ENCODE measurements at places on chromosomes 16 and 17.

DNA sequence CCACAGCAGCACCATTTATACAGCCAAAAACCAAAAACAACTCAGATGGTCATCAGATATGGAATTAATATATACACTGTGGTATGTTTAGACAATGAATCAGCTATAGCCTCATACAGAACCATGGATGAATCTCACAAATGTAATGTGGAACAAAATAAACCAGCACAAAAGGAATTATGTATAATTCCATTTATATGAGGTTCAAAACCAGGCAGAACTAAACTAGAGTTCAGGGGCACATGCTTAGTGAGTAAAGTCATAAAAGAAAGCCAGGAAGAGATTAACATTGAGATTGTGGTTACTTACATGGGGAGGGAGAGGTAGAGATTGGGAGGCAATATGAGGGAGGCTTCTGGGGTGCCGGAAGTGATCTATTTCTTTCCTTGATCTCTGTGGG is 231.1 kb downstream of the COPRS start:
- no peak for DNase-seq

GRCh38 chr16:85678821-85679220 is 9.9 kb downstream of the GINS2 start:
- no peak for DNase-seq

GRCh38 chr16:74100395-74101326 is 196.0 kb upstream of the PSMD7 start:
- no peak for DNase-seq

- DNase-seq = no peak
These were observed 66.1 kb downstream of the MYO18A start for GRCh38 chr17:29114141-29114540.

DNA sequence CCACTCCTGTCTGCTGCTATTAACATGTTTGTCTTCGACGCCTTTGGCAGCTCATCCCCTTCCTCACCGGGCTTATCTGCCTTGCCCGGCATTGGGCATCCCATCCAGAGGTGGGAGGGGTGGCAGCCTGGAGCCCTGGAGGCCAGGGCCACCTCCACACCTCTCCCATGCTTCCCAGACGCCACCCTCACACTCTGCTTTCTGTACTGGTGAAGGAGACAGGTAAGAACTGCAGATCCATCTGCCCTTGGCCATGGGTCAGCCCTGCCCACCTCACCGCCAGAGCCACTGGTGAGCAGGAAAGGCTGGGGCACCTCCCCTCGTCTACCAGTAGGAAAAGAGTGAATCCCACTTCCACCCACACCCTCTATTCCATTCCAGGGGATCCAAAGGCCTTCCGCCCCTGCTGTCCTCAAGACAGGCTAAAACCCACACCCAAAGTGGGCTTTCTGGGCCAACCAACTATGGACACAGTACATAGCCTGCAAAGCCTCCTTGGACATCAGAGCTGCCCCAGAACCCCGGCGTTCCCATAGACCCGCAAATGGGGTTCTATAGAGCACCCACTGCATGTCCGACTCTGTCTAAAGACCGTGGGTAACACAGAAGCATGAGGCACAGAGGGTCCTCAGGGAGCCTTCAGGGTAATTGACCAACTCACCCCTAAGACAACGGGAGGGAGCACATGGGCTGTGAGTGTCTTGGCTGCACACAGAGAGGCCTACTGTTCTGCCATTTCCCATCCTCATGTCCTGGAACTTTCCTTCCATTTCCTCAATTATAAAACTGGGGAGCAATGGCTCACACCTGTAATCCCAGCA is 23.4 kb upstream of the RBFOX3 start:
- DNase-seq = no peak

- no peak for DNase-seq
These were observed 195.9 kb upstream of the CHMP6 start for GRCh38 chr17:80795754-80796153.

DNA sequence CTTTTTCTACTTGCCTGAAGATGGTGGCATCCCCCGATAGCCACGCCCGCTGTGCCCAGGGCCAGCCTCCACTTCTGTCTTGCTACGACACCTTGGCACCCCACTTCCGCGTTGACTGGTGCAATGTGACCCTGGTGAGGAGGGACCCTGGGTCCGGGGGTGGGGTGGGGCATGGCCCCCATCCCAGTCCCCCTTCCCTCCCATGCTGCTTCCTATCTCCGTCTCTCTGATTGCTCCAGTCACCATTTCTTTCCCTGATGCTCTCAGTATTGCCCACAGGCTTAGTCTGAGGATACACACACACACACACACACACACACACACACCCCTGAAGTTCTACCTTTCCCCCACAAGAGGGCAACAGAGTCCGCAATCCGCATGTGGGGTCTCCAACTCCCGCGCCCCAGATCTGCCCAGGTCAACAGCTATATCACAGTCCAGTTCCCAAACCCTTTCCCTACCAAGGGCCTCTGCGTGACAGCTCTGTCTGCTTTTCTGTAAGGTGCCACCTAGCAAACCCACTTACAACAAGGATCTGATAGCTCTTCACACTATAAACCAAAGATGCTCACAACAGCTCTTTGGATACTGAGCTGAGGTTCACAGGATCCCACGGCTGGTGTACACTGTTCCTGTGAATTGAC is 3.4 kb downstream of the SGCA start:
- peak; percentile 28 for DNase-seq

DNA sequence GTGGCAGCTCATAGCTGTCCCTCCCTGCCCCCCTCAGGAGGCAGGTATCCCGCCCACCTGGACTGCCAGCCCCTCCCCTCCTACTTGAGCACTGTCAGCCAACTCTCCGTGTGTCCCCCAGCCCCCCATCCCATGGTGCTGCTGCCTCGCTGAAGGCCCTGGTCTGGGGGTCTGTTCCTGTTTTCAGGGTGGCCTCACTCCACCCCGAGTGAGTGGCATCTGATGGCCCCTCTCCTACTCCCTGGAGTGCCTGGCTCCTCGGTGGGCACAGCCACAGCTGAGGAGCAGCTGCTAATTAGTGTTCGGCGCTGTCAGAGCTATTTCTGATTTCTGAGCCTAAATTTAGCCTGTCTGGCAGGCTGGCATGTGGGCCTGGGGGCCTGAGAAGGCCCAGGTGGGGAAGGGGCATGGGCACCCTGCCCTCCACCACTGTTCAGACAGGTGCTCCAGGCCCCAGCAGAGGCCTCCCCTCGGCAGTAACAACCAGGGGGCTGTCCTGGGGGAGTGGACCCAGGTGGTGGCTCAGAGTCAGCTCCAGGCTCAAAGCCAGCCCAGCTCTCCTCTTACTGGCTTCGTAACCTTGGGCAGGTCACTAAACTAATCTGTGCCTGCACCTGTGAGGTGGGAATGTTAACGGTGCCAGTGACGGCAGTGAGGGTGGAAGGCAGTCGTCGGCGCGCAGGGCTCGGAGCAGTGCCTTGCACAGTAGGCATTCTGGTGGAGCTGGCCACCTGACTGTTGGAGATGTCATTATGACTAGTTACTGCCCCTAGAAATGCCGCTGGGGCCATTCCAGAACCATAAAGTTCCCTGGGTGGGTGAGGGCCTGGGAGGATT is 6.5 kb downstream of the FMNL1 start:
- DNase-seq = no peak

DNA sequence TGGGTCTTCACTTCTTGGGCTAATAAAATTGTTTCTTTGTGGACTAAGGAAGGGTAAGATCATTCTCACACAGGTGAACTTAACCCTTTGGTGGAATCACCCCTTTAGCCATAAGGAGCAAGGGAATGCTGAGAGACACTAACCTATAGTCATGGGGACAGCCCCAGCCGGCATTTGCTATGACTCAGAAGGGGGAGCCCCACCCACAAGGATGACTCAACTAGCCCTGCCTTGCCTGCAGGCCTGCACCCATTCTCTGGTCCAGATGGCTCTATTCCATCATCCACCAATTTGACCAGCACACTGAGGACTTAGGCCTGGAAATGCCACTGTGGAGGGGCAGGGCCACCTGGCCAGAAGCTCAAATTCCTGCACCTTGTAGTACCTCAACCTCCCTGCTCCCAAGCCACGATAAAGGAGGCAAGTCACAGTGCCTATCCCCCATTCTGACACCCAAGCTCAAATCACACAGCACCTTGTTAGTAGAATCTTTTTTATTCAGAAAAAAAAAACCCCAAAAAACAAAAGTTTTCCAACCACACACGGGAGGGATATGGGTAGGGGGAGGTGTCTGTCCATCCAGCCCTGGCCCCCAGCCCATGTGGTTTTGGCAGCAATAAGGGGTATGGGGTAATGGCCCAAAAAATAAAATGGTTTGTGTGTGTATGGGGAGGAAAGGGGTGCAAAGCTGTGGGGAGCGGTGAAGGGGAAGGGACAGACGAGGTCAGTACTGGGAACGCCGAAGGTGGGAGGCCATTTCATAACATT is 3.0 kb downstream of the PFN1 start:
- peak; percentile 71 for DNase-seq

- no peak for DNase-seq
These were observed 38.1 kb downstream of the GPT2 start for GRCh38 chr16:46922239-46922638.

GRCh38 chr16:73058616-73059409 is 10.9 kb upstream of the ZFHX3 start:
- DNase-seq = no peak

DNA sequence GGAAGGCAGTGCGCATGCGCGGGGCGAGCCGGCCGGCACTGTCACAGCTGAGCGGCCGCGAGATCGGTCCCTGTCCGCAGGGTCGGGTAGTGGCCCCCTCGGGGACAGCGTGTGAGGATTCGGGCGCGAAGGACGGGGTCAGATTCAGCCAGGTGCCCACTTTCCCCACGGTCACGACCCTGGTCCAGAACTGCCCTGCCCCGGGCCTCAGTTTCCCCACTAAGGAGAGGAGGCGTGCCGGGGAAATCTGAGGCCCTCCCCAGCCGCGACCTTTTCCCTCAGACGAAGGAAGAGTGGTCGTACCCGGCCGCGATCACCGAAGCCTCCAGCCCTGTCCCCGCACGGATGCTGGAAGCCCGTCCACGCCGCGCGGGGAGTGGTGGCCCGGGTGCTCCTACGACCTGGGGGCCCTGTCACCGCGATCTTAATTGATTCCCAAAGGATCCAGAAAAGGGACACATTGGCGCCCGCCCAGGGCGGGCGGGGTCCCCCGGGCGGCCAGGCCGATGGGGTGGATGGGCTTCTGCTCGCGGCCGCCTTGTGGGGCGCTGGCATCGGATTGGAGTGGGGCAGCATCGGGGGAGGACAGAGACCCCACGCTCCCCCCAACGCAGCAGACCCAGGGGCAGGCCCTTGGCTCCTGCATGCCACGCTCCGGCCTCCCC is 57.7 kb downstream of the SRL start:
- DNase-seq = no peak

- no peak for DNase-seq
These were observed 101.7 kb downstream of the RPTOR start for GRCh38 chr17:80646328-80646727.

DNA sequence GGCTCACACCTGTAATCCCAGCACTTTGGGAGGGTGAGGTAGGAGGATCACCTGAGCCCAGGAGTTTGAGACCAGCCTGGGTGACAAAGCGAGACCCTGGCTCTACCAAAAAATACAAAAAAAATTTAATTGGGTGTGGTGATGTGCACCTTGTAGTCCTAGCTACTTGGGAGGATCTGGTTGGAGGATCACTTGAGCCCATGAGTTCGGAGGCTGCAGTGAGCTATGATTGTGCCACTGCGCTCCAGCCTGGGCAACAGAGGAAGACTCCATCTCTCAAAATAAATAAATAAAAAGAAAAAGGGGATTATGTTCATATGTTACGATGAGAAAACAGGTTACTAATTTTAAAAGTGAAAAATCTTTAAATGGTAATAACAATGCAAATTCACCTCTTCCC is 996 bp downstream of the MLKL start:
- DNase-seq = no peak

- no peak for DNase-seq
These were observed 40.4 kb upstream of the HELZ start for GRCh38 chr17:67285360-67285759.

GRCh38 chr17:80248894-80249710 is 11.6 kb upstream of the RNF213 start:
- no peak for DNase-seq

- DNase-seq = no peak
These were observed 273.1 kb downstream of the PHKB start for GRCh38 chr16:47734081-47734857.

DNA sequence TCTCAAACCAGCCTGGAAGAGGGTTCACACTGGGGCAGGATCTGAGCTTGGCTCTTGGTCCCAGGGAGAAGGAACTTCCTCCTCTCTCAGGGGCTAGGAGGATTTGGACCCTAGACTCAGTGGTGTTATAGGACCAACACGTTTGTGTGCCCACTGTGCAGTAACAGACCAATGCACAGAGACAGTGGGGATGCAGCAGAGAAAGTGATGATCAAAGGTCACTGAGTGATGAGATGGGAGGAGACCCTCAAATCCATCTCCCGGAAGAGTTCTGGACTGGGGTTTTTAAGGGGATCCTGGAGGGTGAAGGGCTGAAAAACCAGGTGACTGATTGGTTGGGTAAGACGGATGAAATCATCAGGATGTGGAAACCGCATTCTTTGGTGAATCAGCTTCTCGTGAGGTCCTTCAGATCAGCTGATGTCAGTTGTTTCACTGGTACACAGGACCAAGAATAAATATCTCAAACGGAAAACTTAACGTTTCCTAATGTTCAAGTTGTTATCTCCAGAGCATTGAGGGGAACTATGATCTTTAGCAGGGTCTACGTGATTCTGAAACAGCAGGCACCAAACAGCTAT is 3.3 kb upstream of the VAC14 start:
- DNase-seq = no peak

- DNase-seq = no peak
These were observed 12.6 kb downstream of the MAP3K3 start for GRCh38 chr17:63634816-63635215.

- no peak for DNase-seq
These were observed 77.5 kb upstream of the CPHXL start for GRCh38 chr16:75803753-75804152.

GRCh38 chr17:8237175-8237574 is 10.7 kb downstream of the CTC1 start:
- no peak for DNase-seq

DNA sequence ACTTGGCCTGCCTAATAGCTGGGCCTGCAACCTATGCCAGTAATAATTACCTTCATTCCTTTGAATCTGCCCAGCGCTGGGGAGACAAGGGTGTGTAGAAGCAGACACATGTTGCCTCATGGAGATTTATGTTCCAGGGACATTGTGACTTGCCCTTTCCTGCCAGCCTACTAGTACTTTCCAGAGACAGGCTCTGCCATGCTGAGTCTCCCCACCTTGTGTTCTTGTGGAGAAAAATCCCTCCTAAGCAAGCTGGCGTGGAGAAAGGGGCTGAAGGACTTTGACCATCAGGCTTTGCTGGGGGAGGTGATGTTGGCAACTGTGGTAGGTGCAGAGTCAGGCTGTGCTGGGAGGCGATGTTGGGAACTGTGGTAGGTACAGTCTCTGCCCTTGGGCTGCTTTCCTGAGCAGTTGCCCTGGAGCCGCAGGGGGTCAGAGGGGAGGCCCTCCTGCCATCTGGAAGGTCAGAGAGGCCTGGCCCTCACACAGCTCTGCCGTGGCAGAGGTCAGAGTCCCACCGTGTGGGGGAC is 4.0 kb downstream of the KSR1 start:
- DNase-seq = no peak

DNA sequence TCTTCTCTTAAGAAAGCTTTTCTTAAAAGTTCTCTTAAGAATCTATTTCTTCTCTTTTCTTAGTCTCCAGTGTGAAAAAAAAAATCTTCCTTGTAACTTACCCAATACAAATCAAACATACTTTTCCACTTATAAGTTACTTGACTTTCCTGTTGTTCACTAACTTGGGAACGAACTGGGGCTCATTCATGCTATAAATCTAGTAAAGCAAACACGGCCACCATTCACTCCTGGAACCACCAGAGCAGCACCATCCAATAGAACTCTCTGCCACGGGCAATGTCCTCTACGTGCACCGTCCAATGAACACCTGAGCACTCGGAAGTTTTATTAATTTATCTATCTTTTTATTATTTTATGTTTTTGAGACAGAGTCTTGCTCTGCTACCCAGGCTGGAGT is 20.8 kb downstream of the SRP68 start:
- DNase-seq = no peak
